Pulmonary artery endothelial cell (primary cell): ENCODE measurements at places on chromosomes 1 and 21. TPM values are rescaled to one million over a fixed set of nuclear protein-coding genes. Genes with fewer than 3 reads are reported as not detected.
A peak's percentile ranks its signal among the peaks of the same experiment; 100 is the strongest.

GRCh38 chr1:112998592-112999235 lies 42.7 kb upstream of the SLC16A1 start:
- peak; percentile 60 for DNase-seq

DNA sequence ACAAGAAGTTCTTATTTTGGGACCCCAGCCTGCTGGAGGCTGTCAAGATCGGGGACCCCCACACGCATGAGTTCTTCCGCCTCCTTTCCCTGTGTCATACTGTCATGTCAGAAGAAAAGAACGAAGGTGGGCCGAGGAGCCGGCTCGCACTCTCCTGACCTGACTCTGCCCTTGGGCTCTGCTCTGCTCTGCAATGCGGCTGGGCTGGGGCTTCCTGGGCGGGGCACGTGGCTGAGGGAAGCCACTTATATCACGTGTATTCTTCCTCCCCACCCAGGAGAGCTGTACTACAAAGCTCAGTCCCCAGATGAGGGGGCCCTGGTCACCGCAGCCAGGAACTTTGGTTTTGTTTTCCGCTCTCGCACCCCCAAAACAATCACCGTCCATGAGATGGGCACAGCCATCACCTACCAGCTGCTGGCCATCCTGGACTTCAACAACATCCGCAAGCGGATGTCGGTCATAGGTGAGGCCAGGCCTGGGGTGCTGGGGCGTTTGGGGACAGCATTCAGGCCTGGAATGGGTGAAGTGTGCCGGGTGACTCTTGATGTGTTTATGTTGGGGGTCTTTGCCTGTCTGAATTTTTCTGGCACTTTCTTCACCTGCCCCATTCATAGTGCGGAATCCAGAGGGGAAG lies 17.6 kb downstream of the ATP8B2 start:
- DNase-seq, result no peak

- no peak for DNase-seq
Measured at GRCh38 chr1:17119773-17120480, 676 bp upstream of the PADI2 start.

DNA sequence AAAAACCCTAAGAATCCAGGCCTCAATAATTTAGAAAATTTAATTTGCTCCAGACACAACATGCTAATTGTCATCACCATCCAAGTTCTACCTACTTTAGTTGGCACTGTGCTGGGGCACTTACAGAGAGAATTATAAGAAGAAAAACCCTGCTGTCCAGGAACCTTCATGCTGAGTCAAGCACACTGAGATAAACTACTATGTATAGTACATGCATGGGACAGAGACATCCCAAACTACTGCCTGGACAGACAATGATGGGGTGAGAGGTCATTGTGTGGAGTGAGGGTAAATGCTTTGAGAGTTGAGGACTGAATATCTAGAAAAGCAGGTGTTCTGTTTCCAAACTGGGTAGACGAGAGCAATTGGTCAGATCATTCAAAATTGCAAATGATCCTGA lies 135.3 kb upstream of the CTTNBP2NL start:
- no peak for DNase-seq

GRCh38 chr1:185761841-185762240 lies 27.6 kb downstream of the HMCN1 start:
- no peak for DNase-seq

Gene DENND2C
- 0.32 and 0.46 TPM in 2 replicates for total RNA-seq

DNA sequence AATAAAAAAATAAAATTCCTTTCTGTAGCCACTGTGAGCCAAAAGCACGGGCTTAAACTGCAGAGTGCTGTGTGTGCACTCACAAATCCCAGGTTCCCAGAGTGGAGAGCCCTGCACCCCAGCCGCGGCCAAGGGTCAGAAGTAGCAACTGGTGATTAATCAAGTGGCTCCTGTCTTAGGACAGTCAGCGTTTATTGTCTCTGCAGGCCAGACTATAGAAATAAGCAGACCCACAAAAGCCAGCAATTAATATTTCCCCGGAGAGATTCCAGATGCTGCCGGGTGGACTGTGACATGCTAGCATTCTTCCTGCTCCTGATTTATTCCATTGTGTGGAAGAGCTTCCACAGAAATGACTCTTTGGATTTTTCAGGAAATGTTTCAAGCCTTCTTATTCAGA lies 412.2 kb downstream of the KIF26B start:
- no peak for DNase-seq
